ENCODE measurements at places on chromosomes 5 and 9.
A peak's percentile ranks its signal among the peaks of the same experiment; 100 is the strongest.

- no peaks in the 10 kb centered on the region for H3K36me3 ChIP-seq
- H3K27me3 ChIP-seq, result no peaks in the 10 kb centered on the region
- no peak overlapping the region for H3K4me3 ChIP-seq
- H3K4me1 ChIP-seq, result peaks cover 22% of the 10 kb centered on the region
- H3K27ac ChIP-seq, result no peak overlapping the region
These were observed 4.1 kb downstream of the PCSK5 start for GRCh38 chr9:75894566-75894965.

- H3K4me3 ChIP-seq, result no peak overlapping the region
- no peak for DNase-seq
- H3K36me3 ChIP-seq, result no peaks in the 10 kb centered on the region
- peaks cover 27% of the 10 kb centered on the region for H3K4me1 ChIP-seq
- no peaks in the 10 kb centered on the region for H3K27me3 ChIP-seq
These were observed 10.8 kb upstream of the DAB2IP start for GRCh38 chr9:121640491-121641223.

- no peaks in the 10 kb centered on the region for H3K4me1 ChIP-seq
- no peaks in the 10 kb centered on the region for H3K36me3 ChIP-seq
- no peak overlapping the region for H3K27ac ChIP-seq
- no peak for DNase-seq
- H3K4me3 ChIP-seq, result no peak overlapping the region
- no peaks in the 10 kb centered on the region for H3K27me3 ChIP-seq
These were observed 8.3 kb downstream of the SLC25A48 start for GRCh38 chr5:135842737-135843136.

GRCh38 chr5:38718771-38719391 is 126.9 kb upstream of the OSMR start:
- no peaks in the 10 kb centered on the region for H3K36me3 ChIP-seq
- DNase-seq, result no peak
- peak overlapping the region; percentile 55 for H3K27ac ChIP-seq
- H3K4me1 ChIP-seq, result no peaks in the 10 kb centered on the region
- H3K27me3 ChIP-seq, result no peaks in the 10 kb centered on the region
- no peak overlapping the region for H3K4me3 ChIP-seq
